ENCODE measurements at places on chromosomes 16 and 17.

GRCh38 chr16:81264386-81264785 lies 25.9 kb downstream of the BCO1 start:
- DNase-seq: no peak

GRCh38 chr17:61756561-61756960 lies 106.8 kb downstream of the BRIP1 start:
- DNase-seq: no peak

- DNase-seq: no peak
These were observed 38.0 kb upstream of the SNN start for GRCh38 chr16:11630046-11630767.

DNA sequence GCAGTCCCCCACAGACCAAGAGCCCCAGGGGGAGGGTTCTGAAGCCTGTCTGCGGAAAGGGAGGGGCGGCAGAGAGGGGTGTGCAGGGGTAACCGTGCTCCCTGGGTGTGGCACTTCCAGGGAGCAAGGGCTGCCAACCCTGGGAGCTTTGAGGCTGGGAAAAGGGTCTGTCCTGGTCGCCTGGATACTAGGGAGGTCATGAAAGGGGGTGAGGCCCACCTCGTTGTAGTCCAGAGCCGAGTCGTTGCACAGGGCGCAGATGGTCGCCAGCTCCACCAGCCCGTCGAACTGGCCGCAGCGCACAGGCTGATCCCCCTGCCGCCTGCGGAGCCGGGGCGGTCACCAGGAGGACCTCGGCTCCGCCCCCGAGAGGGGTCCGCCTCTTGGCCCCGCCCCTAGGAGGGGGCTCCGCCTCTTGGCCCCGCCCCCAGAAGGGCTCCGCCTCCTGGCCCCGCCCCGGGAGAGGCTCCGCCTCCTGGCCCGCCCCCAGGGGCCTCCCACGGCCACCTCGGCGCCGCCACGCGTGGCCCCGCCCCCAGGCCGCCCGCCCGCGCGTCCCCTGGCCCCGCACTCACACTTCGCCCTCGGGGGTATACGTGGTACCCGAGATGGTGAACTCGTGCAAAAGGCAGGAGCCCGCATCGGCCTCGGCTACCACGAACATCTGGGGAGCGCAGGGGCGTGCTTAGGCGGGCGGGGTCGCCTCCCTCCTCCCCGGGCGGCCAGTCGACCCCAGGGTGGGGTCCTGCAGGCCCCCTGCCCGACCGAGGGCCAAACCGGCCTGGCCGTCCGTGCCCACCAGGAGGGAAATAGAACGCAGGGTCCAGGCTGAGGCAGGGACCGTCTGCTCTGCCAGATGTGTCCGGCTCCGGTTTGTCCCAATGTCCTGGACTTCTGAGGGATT lies 19.5 kb downstream of the ATP2A3 start:
- DNase-seq: peak; percentile 19

- DNase-seq: no peak
These were observed 28.5 kb upstream of the CCDC182 start for GRCh38 chr17:57773557-57773956.
